ENCODE measurements at places on chromosomes 1 and 21.

DNA sequence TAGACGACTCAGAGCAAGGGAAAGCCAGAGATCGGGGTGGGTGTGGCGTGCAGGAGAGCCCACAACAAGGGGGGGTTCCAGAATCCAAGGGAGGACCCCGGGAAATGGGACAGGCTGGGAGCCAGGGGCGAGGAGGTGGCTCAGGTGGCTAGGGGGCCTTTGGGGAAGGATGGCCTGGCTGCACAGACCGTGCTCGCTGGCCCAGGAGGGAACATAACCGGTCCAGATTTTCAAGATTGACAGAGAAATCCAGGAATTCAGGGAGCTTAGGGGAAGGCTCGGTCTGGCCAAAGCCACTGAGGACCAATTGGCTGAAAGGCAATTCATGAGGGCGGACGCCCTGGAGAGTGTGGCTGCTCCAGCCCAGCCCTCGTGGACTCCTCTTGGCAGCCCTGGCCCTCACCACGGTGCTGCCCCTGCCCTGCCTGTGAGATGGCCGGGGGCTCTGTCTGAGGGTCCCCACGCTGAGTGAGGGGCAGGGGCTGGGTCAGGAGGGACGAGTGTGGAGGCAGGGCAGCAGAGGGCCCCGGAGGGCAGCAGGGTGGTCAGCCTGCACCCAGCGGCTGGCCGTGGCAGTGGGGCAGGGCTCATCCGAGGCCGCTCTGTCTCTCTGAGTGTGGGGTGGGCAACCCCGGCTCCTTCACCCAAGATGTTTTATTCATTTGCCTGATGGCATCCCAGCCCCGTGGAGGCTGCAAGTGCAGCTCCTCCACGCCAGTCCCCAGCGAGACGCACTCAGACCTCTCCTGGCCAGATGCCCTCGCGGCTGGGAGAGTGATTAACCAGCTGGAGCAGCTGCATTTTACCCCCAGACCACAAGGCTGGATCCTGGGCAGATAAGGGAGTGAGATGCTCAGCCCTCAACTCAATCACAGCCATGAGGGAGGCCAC is 5.6 kb upstream of the LRRC3 start:
- no peak for DNase-seq

DNA sequence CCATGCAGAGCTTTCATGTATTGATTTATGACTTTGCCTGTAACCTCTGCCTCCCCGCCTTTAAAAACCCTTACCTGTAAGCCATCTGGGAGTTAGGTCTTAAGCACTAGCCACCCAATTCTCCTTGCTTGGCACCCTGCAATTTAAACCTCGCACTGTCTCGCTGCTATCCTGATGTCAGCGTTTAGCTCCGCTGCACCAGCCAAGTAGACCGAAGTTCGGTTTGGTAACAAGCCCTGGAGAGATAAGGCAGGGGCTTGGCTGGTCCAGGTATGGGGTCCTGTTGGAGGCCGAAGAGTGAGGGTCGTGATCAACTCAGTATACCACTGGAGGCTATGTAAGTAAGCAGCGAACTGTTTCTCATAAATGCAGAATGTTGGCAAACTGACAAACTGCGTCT is 64.4 kb downstream of the GALNT2 start:
- no peak for DNase-seq

- no peak for DNase-seq
Measured at GRCh38 chr1:148161053-148161901, 9.2 kb upstream of the NBPF11 start.

- DNase-seq, result no peak
Measured at GRCh38 chr1:78035121-78035520, 10.6 kb upstream of the GIPC2 start.

DNA sequence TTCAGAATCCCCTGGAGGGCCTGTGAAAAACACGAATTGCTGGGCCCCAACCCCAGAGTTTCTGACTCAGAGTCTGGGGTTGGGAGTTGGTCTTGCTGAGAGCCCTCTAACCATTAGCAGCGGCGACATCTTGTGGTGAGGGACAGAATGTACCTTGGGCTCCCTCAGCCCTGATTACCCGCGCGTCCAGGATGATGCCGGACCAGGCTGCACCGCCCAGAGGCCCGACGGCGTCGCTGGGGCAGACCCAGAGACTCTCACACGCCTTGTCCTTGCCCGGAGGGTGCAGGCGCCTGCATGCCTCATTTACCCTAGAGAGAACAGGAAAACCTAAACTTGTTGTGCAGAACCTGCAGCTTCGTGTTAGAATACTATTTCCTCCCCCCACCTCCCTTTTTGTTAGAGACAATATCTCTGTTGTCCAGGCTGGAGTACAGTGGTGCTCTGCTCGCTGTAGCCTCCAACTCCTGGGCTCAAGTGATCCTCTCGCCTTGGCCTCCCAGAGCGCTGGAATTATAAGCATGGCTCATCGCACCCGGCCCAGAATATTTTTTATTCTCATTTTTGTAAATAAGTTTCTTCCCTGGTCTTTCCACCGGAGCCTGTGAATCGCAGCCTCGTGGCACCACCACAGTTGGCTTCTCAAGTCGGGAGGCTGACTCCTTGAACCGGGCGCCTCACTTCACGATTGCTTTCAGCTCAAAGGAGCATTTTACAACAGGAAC is 22.2 kb upstream of the RD3 start:
- peak; percentile 85 for DNase-seq

GRCh38 chr1:229068270-229068987 is 202.5 kb upstream of the RAB4A start:
- DNase-seq, result peak; percentile 99

Data from Kasumi-1 (cell line).